ENCODE measurements at places on chromosomes 13 and 19.

- no peak for DNase-seq
Observed at GRCh38 chr19:47699360-47699917, 13.8 kb upstream of the EHD2 start.

DNA sequence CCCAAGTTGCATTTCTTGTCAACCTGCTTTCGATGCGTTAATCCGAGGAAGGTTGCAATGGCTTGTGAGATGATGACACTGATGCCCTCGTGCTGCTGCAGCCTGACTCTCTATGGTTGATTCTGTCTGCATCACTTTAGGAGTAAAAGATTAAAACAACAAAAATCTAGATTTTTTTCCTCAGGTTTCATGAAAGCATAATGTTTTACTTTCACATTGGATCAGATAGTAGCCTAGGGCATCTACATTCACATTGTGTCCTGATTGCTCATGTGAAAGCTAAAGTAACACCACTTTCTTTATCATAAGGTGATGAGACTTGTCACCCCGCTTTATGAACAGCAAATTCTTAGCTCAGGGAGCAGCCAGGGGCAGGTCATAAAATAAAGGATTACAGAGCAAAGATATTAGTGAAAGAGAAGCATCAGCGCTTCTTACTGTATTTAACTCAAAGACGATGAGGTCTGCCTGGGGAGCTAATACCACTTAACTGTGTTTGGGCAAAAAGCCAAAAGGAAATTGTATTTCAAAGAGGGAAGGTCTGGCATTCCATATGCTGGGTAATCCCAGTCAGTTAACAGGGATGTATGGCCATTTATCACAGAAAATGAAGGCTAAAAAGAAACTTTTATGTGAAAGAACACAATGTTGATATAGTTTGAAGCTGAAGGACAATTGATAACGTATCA, 270.5 kb downstream of the GPC6 start:
- DNase-seq = no peak

DNA sequence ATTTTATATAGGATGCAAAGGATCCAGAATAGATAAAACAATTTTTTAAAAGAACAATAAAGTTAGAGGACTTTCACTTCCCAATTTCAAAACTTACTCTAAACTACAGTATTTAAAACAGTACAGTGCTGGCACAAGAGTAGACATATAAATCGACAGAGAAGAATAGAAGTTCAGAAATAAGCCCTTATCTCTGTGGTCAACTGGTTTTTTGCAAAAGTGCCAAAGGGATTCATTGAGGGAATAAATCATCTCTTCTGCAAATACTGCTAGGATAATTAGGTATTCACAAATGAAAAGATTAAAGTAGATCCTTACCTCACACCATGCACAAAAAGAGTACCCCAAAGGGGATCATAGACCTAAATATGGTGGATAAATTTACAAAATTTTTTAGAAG, 431.0 kb upstream of the HTR2A start:
- DNase-seq = no peak

- DNase-seq = no peak
Observed at GRCh38 chr19:45499196-45500180, 1.2 kb downstream of the PPM1N start.

GRCh38 chr19:6211632-6212402, 68.0 kb downstream of the MLLT1 start:
- no peak for DNase-seq

DNA sequence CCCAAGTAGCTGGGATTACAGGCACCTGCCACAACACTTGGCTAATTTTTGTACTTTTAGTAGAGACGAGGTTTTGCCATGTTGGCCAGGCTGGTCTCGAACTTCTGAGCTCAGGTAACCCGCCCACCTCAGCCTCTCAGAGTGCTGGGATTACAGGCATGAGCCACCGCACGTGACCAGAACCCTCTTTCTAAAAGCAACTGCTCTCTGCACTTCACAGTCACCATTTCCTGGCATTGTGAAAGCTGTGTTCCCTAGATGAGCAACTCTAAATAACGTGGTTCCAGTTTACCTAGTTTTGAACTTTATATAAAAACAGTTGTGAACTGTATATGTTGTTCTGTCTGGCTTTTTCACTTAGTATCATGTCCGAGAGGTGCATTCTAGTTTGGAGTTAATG, 152.9 kb downstream of the SIPA1L3 start:
- no peak for DNase-seq

Data from hippocampal formation (tissue), 2 donors.